Activated T-helper 1 cell treated with anti-CD3 and anti-CD28 coated beads, Interleukin-12 subunit alpha, Interleukin-12 subunit beta, Interleukin-2, Interleukin-4 antibody, amounts not matched to agents 30 ng/mL and 10 ng/mL and 1 ng/mL, durations not matched to agents 14 hours and 24 hours and 36 hours (primary cell): ENCODE measurements at places on chromosomes 2 and 18. TPM values are rescaled to one million over a fixed set of nuclear protein-coding genes. Genes with fewer than 3 reads are reported as not detected.

Gene RFTN2
- total RNA-seq, result not detected in 2 replicates

GRCh38 chr2:42450136-42450535, 43.6 kb downstream of the KCNG3 start:
- no peak for DNase-seq

DNA sequence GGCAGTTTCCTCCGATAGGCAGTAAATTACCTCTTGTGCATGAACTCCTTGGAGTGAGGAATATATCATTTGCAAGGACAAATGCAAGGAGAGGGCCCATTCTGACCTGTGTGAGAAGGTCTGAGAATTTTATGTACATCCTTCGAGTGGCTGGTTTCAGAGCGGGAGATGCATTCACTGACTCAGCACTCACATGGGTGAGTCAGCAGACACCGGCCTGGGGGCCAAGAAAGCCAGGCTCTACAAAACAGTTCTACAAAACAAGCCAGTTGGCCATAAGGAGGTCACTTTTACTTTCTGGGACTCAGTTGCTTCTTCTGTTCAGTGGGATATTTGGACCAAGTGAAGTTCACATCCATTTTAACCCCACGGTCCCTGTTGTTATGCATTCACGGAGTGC, 35.3 kb downstream of the CYP26B1 start:
- no peak for DNase-seq

Gene ALPG
- not detected in 2 replicates for total RNA-seq

DNA sequence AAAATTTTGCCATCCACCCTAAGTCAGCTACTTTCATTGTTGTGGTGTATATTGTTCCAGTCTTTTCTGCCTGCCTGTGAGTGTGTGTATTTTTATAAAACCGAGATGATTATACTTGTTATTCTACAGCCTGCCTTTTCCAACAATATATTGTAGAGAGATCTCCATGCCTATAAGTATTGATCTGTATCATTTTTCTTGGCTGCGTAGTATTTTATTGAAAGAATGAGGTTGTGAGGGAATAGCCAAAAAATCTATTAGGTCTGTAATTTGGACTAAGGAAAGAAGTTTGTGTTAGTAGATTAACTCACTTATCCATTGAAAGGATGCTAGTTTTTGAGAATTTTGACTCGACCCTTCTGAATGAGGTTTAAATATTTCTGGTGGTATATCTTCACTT, 34.9 kb downstream of the PPM1B start:
- no peak for DNase-seq

Gene COX7A2L
- 83.3 and 84.7 TPM in 2 replicates for total RNA-seq

Gene EGR4
- 1.9 TPM in 2 replicates for total RNA-seq

Gene TGFBRAP1
- total RNA-seq, result 23.1 and 27.3 TPM in 2 replicates

GRCh38 chr2:15630121-15630977, 38.7 kb downstream of the DDX1 start:
- no peak for DNase-seq

Gene LRP2
- total RNA-seq, result 0.05 and 0.17 TPM in 2 replicates

GRCh38 chr2:85704800-85705679, 10.9 kb downstream of the GNLY start:
- DNase-seq, result peak; percentile 49

Gene CNDP2
- 159 and 164 TPM in 2 replicates for total RNA-seq

DNA sequence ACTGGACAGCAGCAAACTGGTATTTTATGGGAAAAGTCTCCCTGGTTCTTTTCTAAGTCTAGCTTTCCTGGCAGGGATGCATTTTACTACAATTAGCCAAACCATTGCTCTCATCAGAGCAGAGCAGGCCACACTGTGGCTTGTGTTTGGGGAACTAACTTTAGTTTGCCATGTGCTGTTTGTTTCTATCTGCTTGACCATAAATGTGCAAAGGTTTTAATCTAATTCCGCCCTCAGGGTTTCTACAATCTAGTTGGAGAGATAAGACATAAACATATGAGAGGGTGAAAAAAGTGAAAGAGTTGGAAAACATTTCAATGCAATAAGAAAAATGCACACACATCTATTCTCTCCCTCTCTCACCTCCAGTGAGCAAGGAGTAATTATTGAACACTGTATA, 86.9 kb upstream of the MAPK4 start:
- no peak for DNase-seq
